ENCODE measurements at places on chromosomes 11 and 22.

- no peak for DNase-seq
These were observed 240.5 kb upstream of the API5 start for GRCh38 chr11:43071338-43071737.

DNA sequence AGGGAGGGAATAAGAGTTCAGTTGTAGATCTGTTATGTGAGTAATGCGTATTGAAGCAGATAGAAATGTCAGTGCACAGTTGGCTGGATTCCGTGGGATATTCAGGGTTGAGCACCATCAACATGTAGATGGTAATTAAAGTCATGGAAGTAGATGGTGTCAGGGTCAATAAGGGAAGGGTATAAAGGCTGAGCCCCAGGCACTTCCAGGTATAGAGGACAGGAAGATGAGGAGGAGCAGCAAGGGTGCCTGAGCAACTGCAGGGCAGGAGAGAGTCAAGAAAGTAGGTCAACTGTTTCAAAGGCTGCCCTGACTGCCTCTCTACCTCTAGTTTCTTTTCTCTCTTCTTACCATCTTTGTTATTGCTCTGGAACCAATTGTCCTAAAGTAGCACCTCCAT is 85.9 kb downstream of the MICAL2 start:
- DNase-seq: no peak

- DNase-seq: no peak
These were observed 666 bp downstream of the MSANTD4 start for GRCh38 chr11:106021181-106021966.

DNA sequence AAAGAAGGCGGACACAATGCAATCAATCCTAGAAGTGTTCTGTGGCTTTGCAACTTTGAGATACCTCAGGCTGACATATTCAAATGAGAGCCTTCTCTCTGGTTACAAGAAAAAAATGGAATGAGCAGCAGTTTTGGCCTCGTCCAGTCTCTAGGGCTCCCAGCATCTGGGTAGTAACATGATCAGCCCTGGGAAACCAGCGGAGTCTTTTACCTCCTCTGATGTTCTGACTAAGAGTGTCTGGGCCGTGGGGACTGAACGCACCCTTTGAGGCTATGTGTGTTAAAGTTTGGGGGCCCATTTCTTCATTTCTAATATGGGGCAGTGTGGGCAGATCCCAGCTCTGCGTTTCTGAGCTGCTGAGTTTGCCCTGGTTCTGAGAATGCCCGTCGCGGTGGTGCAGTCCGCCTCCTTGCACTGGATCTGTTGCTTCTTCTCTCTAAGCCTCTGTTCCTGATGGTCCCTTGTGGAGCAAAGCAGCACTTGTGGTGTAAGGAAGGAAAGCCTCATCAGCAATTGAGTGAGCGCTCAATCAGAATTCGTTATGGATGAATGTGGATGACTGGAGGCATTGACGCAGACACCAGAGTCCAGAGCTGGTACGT is 8.1 kb downstream of the PARVB start:
- no peak for DNase-seq

GRCh38 chr11:44379141-44380008 is 69.4 kb upstream of the ALX4 start:
- no peak for DNase-seq

GRCh38 chr11:95279921-95280868 is 49.2 kb upstream of the SESN3 start:
- DNase-seq: no peak

DNA sequence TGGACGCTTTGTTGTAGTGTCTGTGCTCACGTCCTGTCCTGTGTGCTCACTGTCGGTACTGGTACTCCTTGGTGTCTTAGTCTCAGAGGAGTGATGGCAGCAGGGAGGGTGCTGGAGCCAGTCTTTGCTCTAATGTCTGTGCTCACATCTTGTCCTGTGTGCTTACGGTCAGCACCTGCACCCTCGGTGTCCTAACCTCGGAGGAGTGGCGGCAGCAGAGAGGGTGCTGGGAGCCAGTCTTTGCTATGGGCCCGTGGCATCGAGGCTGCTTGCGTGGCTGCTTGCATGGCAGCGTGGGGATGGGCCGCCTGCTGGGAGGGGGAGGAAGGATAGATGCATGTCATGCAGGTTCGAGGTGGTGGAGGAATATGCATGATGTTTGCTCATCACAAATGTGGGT is 12.7 kb downstream of the IGHMBP2 start:
- DNase-seq: no peak

- DNase-seq: no peak
These were observed 52.8 kb downstream of the MN1 start for GRCh38 chr22:27748751-27749191.

GRCh38 chr11:100555931-100556330 is 131.2 kb upstream of the ARHGAP42 start:
- DNase-seq: no peak

DNA sequence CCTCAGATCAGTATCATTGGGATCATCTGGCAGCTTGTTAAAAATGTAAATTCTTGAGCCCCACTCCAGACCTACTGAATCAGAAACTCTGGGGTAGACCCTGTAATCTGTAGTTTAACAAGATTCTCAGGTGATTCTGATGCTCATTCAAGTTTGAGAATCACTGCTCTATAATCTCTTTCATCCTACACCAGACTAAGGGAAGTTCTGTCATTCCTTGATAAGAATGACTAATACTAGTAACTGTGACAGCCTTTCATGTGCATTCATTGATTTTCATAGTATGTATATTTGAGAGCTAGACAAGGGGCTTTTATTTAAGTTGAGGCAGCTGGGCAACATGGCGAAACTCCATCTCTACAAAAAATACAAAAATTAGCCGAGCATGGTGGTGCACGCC is 30.0 kb downstream of the NAT10 start:
- no peak for DNase-seq

DNA sequence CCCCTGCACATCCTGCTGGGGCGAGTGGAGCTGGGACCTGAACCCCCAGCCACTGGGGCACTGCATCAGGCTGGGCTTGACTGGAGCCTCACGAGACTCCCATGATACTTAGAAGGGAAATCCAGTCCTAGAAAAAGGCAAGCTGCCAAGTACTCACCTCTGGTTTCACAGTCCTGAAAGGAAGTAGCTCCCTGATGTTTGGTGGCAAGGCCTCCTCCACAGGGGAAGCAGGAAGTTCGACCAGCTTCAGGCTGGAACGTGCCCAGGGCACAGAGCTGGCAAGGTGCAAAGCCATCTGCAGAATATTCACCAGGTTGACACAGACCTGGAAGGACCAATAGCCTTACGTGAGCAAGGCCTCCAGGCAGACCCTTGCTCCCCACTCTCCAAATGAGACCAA is 26.8 kb upstream of the NRIP3 start:
- no peak for DNase-seq

DNA sequence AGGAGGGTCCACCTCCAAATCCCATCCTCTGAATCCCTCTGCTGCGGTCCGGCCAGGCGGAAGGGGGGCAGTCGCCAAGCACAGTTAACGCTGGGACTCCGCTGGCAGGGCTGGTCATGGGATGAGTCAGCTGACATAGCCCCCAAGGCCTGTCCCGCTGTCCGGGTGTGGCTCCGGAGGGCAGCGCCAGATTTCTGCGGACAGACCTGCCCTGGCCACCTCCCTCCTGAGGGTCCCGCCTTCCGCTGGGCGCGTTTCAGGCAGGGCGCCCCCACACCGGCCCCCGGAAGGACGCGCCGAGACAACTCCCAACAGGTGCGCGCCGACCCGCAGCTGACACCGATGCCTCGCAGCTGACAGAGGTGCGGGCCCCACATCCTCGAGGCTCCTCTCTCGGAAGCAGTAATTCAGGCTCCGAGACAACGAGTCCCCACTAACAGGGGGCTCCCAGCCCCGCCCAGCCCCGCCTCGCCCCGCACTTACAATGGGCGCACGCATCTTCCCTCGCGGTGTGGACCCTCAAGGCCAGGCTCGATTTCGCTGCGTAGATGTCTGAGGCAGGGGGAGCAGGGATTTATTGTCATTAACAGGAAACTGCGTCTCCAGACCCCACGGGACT is 607 bp downstream of the PLAAT3 start:
- no peak for DNase-seq

- no peak for DNase-seq
These were observed 334.0 kb downstream of the KCNA4 start for GRCh38 chr11:29682856-29683255.

DNA sequence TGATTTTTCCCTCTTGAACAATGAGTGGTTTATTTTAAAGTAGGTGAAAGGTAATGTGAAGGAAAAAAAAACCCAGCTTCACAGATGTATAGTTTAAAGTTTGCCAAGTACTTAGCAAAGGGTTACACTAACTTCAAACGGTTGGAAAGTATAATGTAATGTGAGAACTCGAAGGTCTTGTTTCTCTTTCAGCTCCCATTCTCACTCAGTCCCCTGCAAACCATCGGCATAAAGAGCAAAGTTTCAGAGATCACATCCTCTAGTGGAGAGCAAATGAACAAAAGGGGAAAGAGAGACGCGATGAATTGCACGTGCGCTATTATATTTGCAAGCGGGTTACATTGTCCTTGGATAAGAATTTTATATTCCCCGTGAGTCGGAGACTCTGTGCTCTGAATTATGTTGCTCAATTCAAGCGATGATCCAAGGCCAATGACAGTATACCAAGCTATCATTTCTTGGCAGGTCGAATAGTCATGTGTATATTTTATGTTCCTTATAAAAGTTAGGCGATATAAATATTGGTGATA is 37.6 kb upstream of the BIRC3 start:
- DNase-seq: no peak

GRCh38 chr11:45755281-45755859 is 49.6 kb upstream of the SLC35C1 start:
- DNase-seq: no peak

- DNase-seq: no peak
These were observed 29.0 kb downstream of the TXN2 start for GRCh38 chr22:36452250-36452977.

- DNase-seq: no peak
These were observed 197.6 kb upstream of the CCDC90B start for GRCh38 chr11:83483808-83484207.
